ENCODE measurements at places on chromosomes 3 and 15. TPM values are rescaled to one million over a fixed set of nuclear protein-coding genes. Genes with fewer than 3 reads are reported as not detected.

The PRR20G gene
- not detected for total RNA-seq

The RTP1 gene
- total RNA-seq: 0.27 TPM

The SEMA3B gene
- 3.4 TPM for total RNA-seq

The SLC6A11 gene
- 43.1 TPM for total RNA-seq

The SCAANT1 gene
- not detected for total RNA-seq

DNA sequence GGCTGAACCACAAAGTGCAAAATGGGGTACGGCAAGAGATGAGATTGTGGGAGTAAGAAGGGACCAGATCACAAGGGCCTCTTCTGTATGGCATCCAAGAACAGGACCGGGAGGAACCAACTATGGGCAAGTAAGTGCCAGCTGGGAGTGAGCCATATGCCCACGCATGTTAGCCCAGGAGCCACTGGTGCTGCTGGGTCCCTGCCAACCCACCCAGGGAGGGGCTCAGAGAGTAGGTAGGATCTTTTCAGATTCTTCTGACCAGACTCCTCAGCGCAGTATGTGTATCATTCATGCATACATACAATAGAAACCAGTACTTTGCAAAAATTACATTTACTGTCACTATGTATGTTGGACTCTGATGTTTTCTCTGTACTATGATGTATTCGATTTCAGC is 54.0 kb downstream of the RAB11A start:
- DNase-seq: peak; percentile 76

DNA sequence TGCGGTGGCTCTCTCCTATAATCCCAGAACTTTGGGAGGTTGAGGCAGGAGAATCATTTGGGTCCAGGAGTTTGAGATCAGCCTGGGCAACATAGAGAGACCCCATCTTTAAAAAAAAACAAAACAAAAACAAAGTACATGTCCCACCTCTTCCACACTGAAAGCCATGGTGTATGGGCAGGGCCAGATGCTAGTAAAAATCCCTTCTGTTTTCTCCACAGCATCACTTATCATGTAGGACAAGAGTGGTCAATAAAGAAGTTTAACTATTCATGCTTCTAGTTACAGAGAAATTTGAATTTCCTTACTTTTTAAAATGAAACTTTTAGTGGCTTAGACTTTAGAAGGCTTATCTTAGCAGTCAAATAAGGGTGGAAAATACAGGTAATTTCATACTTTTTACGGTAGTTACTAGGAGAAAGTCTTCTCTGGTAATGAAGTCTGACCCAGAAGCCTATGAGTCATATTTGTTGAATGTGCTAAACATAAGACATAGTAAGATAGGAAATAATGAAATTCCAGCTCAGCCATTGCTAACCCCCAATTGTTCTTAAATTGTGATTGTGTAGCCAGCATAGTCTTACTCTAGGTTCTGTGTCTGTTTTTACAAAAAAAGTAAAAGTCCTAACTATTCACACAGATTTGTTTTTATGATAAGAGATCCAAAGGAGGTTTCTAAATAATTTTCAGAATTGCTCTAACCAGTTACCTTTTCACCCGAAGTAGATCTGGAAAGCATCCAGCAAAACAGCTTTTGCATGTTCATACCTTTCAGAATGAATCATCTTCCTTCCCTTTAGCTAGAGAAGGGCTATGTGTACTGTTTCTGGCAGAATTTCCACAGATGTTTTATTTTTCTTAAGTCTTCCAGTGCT is 16.4 kb upstream of the ZNF609 start:
- DNase-seq: peak; percentile 30

- no peak for DNase-seq
These were observed 156.1 kb downstream of the STAG1 start for GRCh38 chr3:136595913-136596697.

All from cerebellum (tissue), 4 donors.